ENCODE measurements at places on chromosomes 12 and 14.
A peak's percentile ranks its signal among the peaks of the same experiment; 100 is the strongest.

DNA sequence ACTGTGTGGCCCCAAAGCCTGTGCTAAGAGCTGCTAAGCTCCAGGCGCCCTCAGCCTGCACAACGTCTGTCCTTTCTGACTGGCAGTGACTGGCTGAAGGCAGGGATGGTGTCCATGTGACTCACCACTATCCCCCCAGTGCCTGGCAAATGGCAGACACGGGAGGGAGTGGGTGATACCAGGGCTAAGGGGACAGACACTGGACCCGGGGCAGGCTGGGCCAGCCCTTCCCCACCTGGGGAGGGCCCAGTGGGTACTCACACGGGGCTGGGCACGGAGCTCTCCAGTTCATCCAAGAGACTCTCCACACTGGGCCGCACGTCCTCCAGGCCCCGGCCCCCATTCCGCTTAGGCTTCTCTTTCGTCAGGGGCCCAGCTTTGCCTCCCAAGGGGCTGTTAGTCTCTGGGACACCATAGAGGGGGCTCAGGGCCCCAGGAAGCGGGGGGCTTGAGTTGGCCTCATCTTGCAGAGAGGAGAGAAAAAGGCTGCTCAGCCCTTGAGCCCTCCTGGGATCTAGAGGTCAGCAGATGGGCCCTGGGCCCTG is 21.4 kb upstream of the RPLP0 start:
- H3K4me3 ChIP-seq: no peak overlapping the region
- no peaks in the 10 kb centered on the region for H3K27me3 ChIP-seq
- peaks cover 26% of the 10 kb centered on the region for H3K36me3 ChIP-seq
- no peak overlapping the region for H3K27ac ChIP-seq
- H3K4me1 ChIP-seq: peaks cover 17% of the 10 kb centered on the region

GRCh38 chr12:122021193-122021821 is 377 bp upstream of the BCL7A start:
- peak overlapping the region; percentile 60 for H3K4me3 ChIP-seq
- no peak overlapping the region for H3K27ac ChIP-seq
- H3K4me1 ChIP-seq: peaks cover 22% of the 10 kb centered on the region
- H3K36me3 ChIP-seq: no peaks in the 10 kb centered on the region

- no peaks in the 10 kb centered on the region for H3K36me3 ChIP-seq
- no peak overlapping the region for H3K4me3 ChIP-seq
- H3K27me3 ChIP-seq: no peaks in the 10 kb centered on the region
- no peak for DNase-seq
- H3K4me1 ChIP-seq: no peaks in the 10 kb centered on the region
Measured at GRCh38 chr14:64849940-64850339, 29.8 kb downstream of the SPTB start.

DNA sequence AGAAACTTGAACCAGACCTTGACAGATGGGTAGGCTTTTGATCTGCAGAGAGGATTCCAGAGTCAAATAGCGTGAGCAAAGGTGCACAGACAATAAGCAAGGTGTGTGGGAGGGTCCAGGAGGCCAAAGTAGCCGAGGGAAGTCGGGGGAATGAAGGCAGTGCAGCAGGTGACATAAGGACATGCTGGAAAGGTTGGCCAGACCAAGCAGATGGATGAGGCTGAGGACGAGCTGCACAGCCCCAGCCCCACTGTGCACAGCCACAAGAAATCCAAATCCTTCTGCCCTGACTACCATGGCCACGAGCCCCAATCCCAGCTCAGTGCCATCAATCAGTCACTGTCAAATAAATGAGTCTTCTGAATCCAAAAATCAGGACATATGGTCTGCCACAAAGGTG is 5.4 kb downstream of the TTC7B start:
- H3K4me3 ChIP-seq: no peak overlapping the region
- H3K36me3 ChIP-seq: no peaks in the 10 kb centered on the region
- H3K4me1 ChIP-seq: peaks cover 49% of the 10 kb centered on the region
- H3K27ac ChIP-seq: no peak overlapping the region
- H3K27me3 ChIP-seq: no peaks in the 10 kb centered on the region

GRCh38 chr14:75542588-75543091 is 20.4 kb downstream of the BATF start:
- DNase-seq: peak; percentile 26
- no peaks in the 10 kb centered on the region for H3K27me3 ChIP-seq
- H3K4me1 ChIP-seq: peaks cover 15% of the 10 kb centered on the region
- H3K4me3 ChIP-seq: no peak overlapping the region

DNA sequence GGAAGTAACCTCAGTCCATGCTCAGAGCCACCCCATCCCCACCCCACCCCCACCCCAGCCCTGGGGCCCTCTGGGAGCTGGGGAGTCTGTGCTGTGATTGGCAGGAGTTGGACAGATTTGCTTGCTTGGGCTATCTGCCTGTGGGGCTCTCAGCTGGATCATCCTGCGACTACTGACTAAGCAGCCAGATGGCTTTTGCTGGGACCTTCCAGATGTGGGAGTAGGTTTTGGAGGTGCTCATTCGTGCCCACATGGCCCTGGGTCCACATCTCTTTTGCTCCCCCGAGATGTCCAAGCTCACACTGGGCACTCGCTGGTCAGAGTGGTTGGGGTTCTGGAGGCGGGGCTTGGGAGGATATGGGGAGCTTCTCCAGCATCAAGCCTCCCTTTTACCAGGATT is 138.9 kb downstream of the TSPAN9 start:
- DNase-seq: no peak
- H3K27me3 ChIP-seq: no peaks in the 10 kb centered on the region
- peaks cover 25% of the 10 kb centered on the region for H3K4me1 ChIP-seq
- H3K36me3 ChIP-seq: no peaks in the 10 kb centered on the region

DNA sequence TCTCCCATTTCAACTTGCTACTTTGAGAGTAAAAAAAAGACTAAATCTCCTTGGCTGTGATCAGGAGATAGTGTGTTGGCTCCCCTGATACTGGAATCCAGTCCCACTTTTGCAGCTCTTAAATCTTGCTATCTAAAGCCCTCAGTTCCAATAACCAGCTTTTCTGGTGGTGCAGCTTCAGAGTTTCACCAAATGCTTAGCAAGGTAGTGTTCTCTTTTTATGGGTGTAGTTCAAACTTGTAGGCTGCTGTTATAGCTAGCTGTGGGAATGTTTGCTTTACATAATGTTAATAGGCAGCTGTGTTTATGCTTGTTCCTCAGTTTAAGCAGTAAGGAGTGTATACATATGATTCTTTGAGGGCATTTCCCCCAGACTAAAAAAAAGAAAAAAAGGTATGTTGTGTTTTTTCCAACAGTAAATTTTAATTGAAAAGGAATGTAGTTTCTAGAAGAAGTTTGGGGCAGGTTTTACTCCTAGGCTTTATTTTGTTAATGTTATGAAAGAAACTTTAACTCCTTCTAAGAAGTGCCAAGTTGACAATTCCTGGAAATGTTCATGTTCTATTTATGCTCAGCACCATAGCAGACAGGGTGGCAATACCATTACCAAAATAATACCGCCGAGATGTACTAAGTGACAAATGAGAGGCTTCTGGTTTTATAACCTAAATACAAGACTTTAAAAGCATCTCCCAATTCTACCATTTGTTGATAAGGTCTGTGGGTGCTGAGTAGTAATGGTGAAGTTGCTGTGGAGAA is 12.1 kb downstream of the CRADD start:
- H3K27ac ChIP-seq: peak overlapping the region; percentile 86
- no peak overlapping the region for H3K4me3 ChIP-seq
- H3K27me3 ChIP-seq: no peaks in the 10 kb centered on the region
- H3K36me3 ChIP-seq: no peaks in the 10 kb centered on the region

DNA sequence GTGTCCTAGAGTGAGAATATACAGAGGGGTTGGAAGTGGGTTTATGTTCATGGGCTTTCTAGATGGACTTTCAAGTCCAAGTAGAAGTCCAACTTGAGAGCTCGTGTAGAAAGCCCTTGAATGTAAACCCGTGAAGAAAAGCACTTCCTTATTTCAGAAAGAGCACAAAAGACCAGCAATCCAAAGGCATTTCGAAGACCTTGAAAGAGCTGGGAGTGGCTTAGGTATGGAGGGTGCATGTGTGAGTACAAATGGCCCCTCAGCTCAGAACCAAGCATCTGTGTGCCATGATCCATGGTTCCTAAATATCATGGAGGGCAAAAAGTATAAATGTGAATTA is 160.7 kb downstream of the ETV6 start:
- no peak overlapping the region for H3K4me3 ChIP-seq
- no peaks in the 10 kb centered on the region for H3K27me3 ChIP-seq
- H3K27ac ChIP-seq: no peak overlapping the region

GRCh38 chr14:69481815-69482568 is 2.5 kb upstream of the PLEKHD1 start:
- H3K27me3 ChIP-seq: peaks cover 70% of the 10 kb centered on the region
- peaks cover 17% of the 10 kb centered on the region for H3K4me1 ChIP-seq
- no peak overlapping the region for H3K27ac ChIP-seq

DNA sequence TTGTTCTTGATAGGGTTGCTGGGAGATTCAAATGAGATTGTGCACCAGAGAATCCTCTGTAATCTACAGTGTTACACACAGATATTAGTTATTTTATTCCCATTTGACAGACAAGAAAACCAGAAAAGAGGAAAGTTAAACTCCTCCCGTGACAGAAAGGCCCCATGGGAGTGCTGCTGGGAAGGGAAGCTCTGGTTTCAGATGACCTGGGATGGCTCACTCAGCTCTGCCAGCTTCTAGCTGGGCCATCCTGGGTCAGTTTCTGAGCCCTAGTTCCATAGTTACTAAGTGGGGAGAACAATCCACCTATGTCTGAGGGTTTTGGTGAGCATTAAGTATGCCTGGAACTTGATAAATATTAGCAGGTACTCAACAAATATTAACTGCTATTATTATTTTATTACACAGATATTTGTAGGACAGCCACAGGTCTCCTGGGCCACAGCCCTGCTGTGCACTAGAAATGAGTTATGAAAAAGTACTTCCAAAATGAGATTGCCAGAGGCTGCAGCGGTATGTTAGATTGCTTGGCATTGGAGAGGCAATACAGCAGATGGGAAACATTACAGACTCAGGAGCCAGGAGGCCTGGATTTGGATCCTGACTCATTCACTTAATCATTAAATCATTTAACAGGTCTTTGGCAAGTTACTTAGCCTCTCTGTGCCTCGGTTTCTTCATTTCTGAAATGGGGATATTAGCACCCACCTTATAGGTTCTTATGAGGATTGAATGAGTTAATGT is 47.1 kb upstream of the STON2 start:
- no peaks in the 10 kb centered on the region for H3K4me1 ChIP-seq
- H3K27me3 ChIP-seq: no peaks in the 10 kb centered on the region
- H3K4me3 ChIP-seq: no peak overlapping the region
- DNase-seq: no peak
- H3K27ac ChIP-seq: no peak overlapping the region

DNA sequence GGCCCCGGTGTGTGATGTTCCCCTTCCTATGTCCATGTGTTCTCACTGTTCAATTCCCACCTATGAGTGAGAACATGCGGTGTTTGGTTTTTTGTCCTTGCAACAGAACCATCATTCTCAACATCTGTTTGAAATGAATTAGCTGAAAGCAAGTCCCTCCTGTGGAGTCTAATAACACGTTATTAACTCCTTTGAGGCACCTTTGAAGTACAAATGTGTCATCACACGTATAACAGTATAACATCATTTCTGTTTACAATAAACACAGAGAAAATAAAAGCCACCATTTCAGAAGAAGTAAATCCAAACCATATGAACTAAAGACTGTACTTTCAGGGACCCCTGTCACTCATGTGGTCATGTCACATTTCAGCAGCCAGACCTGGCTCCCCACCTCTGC is 198.5 kb downstream of the STXBP6 start:
- DNase-seq: no peak
- no peaks in the 10 kb centered on the region for H3K36me3 ChIP-seq
- H3K27ac ChIP-seq: no peak overlapping the region
- H3K4me1 ChIP-seq: no peaks in the 10 kb centered on the region
- H3K27me3 ChIP-seq: no peaks in the 10 kb centered on the region

DNA sequence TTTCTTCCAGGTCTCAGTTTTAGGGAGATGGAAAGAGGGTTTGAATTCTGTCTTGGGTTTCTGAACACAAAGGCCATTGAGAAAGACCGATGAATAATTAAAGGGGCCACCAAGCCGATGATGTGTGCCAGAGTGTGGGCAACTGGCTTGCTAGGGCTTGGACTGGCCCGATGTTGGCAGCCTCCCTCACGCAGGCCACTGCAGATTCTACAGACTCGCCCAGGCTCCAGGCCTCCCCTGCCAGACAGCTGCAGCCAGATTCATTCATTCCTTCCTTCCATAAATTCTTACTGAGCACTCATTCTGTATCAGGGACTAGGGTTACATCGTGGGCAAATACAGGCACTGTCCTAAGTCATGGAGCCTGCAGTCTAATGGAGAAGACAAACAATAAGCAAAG is 34.9 kb downstream of the ACTN1 start:
- no peak for DNase-seq
- H3K27me3 ChIP-seq: no peaks in the 10 kb centered on the region
- no peak overlapping the region for H3K4me3 ChIP-seq
- peak overlapping the region; percentile 93 for H3K27ac ChIP-seq
- no peaks in the 10 kb centered on the region for H3K36me3 ChIP-seq

DNA sequence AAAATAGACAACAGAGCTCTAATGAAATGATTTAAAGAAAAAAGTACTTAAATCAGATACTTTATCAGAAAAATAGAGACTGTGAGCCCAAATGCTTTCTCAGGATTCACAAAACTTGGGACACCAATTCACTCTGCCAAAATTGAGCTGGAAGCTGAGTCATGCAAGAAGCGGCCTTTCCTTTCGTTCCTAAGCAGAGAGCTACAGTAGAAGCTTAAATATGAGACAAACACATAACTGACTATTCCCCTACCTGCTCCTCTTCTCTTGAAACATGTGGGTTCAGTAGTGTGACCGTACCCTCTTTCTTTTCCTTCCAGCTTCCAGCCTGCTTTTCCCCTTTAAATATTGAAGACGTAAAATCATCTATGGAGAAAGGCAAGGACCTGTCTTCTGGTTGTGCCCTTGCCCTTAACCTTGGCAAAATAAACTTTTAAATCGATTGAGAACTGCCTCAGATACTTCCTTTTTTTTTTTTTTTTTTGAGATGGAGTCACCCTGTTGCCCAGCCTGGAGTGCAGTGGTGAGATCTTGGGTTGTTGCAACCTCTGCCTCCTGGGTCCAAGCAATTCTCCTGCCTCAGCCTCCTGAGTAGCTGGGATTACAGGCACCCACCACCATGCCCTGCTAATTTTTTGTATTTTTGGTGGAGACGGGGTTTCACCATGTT is 4.4 kb upstream of the SDS start:
- peaks cover 6% of the 10 kb centered on the region for H3K4me1 ChIP-seq
- DNase-seq: no peak
- no peak overlapping the region for H3K4me3 ChIP-seq
- H3K27ac ChIP-seq: no peak overlapping the region
- H3K27me3 ChIP-seq: no peaks in the 10 kb centered on the region

GRCh38 chr14:68394764-68395143 is 398.1 kb downstream of the ZFP36L1 start:
- H3K4me1 ChIP-seq: peaks cover 87% of the 10 kb centered on the region
- no peak overlapping the region for H3K4me3 ChIP-seq
- peak overlapping the region; percentile 84 for H3K27ac ChIP-seq
- no peaks in the 10 kb centered on the region for H3K27me3 ChIP-seq
- no peaks in the 10 kb centered on the region for H3K36me3 ChIP-seq

- no peaks in the 10 kb centered on the region for H3K36me3 ChIP-seq
- no peaks in the 10 kb centered on the region for H3K27me3 ChIP-seq
- H3K4me3 ChIP-seq: no peak overlapping the region
- H3K4me1 ChIP-seq: no peaks in the 10 kb centered on the region
- no peak overlapping the region for H3K27ac ChIP-seq
Measured at GRCh38 chr14:69328317-69328716, 68.4 kb downstream of the GALNT16 start.

Measured in esophagus squamous epithelium (tissue), 5 donors.